ENCODE measurements at places on chromosomes 7 and 10. TPM values are rescaled to one million over a fixed set of nuclear protein-coding genes. Genes with fewer than 3 reads are reported as not detected.

SFXN2 gene
- 21.7 TPM for total RNA-seq

SFTPA1 gene
- total RNA-seq = not detected

SLC13A1 gene
- total RNA-seq = not detected

GIMAP1 gene
- total RNA-seq = 97.6 TPM

SPDYE2B gene
- not detected for total RNA-seq

DMBT1 gene
- not detected for total RNA-seq

DNA sequence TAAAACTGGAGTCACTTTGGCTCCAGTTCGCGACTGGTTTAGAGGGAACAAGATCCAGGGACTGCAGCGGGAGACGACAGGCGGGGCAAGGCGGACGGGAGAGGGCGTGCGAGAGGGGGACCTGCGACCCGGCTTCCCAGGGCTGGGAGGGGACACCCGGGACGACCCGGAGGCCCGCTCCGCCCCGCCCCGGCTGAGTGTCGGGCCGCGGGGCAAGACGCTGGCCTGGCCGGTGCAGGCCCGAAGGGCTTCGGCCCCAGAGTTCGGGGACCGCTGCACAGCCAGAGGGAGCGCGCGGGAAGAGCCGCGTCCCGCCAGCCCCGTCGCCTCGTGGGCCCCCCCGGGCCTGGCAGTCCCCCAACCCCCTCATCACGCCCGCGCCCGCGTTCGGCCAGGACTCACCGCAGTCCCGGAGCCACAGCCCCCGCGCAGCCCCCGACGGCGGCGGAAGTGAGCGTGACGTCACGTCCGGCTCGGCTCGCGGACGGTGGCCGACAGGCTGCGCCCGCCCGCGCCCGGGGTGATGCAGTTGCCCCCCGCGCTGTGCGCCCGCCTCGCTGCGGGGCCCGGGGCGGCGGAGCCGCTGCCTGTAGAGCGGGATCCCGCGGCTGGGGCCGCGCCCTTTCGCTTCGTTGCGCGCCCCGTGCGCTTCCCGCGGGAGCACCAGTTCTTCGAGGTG is at the start of the genes TUBGCP2 and ZNF511:
TUBGCP2 (minus strand) TSS at position 452 of the 679 bp plus-strand sequence. CDS start 5,931 bp downstream, outside the sequence.
ZNF511 (plus strand) TSS at position 494 of the 679 bp plus-strand sequence; CDS start at position 524, 30 bp downstream.
- peak; percentile 95 for DNase-seq

- no peak for DNase-seq
Measured at GRCh38 chr10:69247313-69247710, 27.2 kb downstream of the HKDC1 start.

DNA sequence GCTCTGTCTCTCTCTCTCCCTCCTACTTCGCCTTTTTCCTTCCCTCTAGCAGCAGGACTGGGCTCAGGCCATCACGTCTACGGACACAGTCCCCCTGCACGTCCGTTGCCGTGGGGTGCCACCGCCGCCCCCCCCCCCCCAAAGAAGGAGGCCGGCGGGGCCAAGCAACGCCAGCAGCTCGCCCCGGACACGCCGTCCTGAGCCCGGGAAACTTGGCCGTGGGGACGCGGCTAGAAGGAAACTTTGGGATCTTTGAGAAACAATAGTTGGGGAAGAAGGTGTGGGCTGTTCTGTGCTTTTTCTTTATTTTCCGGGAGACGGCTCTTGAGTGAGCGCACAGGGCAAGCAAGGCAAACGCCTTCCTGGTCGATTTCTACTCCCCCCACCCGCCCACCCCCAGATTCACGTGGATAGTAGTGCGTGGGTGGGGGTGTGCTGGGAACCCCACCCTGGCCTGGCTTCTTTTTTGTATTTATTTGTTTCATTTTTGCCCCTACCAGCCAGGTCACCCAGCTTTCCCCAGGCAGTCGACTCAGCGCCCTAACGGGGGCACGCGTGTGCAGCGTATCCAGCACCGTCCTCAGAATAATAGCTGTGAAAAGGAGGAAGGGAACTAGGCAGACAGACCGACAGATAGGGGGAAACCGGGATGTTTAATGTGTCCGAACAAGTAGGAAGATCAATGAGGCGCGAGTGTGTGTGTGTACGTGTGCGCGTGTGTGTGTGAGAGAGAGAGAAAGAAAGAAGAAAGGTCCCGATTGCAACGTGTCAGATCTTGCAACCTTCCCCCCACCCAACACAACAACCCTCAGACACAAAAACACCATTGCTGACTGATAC is 1.4 kb downstream of the MXI1 start:
- no peak for DNase-seq

GRCh38 chr10:1006573-1006972 is 18.3 kb downstream of the GTPBP4 start:
- DNase-seq = no peak

DNA sequence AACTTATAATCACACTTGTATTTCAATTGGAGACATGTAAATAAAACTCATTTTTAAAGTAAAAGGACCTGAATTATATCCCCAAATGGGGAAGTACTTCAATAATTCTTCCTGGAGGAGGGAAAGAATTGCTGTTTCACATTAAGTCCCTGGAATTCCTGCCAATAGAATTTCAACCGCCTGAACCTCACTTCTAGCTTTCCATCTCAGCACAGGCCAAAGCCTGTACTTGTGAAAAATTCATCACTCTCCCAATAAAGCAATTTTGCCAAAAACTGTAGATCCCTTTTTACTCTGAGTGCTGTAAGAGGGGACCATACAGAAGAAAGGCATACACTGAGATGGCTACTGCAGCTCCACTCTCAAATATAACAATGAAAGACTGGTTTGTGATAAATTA is 54.8 kb downstream of the CADPS2 start:
- no peak for DNase-seq

GRCh38 chr7:51321961-51322515 is 5.4 kb upstream of the COBL start:
- DNase-seq = no peak

GRCh38 chr10:132117146-132117545 is 51.4 kb downstream of the JAKMIP3 start:
- no peak for DNase-seq
